DND-41 (cell line): ENCODE measurements at places on chromosomes 6 and 20.

- DNase-seq, result no peak
These were observed 19.4 kb upstream of the MAPK13 start for GRCh38 chr6:36110863-36111262.

GRCh38 chr6:131551902-131552301 is 21.1 kb upstream of the ARG1 start:
- DNase-seq, result no peak

DNA sequence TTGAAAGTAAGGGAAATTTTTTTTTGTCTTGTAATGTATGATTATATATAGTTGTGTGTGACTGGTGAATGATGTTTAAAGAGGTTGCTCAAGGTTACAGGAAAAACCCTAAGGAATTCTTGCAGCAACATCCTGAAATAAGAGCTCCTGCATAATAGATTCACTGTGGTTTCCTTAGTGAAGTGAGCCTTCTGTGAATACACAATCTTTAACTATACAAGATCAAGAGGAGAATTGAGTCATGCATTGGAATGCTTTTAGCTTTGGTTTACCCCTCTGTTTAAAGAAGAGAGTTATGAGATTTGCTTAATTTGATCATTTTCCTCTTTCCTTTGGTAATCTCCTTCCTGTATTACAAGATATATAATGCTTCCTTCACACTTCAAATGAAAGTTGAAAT is 141.6 kb upstream of the EYA4 start:
- DNase-seq, result no peak

DNA sequence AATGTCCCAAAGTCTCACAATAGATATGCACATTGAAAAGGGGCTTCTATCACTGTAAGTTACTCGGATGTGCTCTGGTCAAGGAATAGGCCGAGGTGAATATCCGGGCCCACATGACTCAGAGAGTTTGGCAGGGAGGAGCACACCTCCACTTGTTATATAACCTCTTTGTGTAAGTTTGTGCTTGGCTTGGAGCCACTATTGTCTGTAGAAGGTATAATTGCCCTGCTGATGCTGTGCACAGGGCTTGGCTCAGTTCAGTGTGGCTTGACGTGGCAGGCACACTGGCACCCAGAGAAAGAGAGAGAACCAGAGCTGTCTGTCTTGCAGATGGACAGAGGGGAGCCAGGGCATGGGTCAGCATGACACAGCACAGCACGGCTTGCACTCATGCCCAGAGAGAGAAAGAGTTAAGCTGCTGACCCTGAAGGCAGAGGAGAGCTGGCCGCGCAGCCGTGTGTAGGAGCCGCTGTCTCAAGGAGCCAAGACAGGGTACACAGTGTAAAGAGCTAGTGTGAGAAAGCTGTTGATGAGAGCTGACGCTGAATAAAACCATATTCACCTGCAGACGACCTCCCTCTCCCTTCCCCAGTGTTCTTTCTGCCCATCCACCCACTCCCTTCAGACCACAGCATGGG is 482.5 kb downstream of the C6orf118 start:
- DNase-seq, result no peak

DNA sequence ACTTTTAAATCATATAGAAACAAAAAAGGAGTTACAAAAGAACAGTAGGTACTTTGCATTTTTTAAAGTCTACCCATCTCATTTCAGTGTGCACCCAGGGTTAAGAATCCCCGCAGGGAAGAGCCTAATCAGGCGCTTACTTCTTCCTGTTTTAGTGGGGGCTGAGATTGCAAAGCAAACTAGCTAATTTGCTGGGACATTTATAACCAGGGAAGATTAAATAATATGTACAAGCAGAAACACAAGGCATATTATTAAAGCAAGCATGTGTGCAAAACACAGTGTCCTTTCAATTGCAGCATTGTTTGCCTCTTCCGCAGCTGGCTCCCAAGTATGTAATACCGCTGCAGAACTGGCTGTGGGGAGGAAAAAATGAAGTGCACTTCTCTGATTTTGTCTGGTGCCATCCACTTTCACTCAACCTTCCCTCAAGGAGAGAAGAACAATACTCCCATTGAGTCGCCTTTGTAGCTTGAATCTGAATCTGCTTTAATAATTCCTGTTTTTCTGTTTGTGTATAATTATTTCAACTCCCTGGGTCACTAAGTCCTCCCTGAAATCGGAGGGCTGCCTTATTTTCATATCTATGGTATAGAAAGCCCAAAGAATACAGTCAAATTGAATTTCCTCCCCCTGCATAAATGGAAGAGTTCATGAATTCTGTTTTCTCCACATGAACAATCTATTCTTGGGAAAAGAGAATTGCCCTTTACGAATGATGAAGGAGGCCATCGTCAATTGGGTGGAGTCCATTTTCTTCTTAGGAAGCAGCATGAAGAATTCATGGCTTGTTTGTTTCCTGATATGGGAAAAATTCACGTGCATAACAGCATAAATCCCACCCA is 23.3 kb upstream of the BCAS1 start:
- no peak for DNase-seq

GRCh38 chr6:111759836-111760785 is 113.1 kb downstream of the FYN start:
- no peak for DNase-seq

DNA sequence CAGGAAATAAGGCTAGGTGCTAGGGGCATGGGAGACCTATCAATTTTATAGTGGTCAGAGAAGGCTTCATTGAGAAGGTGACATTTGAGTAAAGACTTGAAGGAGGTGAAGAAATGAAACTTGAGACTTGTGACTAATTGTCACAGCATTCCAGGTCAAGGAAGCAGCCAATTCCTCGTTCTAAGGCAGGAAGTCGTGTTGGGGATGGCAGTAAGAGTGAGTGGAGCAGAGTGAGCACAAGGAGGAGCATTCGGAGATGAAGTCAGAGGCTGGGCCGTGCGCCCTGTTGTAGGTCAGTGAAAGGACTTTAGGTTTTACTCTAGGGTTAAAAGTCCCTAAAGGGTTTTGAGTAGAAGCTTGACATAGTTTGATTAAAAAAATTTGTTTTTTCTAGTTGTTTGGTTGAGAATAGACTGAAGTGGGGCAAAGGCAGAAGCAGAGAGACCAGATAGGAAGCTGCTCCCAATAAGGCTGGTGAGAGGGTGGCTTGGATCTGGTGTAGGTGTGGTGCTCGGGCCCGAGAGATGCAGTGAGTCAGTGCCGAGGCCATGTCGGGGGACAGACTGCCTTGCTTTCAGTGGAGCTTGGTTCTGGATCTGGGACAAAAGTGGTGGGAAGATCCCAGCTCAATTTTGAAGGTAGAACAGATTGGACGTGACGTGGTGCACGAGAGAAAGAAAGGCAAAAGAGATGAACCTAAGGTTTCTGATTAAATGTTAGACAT is 2.6 kb upstream of the RSPH3 start:
- no peak for DNase-seq

- DNase-seq, result no peak
These were observed 68.5 kb downstream of the ELOVL5 start for GRCh38 chr6:53280207-53280606.

DNA sequence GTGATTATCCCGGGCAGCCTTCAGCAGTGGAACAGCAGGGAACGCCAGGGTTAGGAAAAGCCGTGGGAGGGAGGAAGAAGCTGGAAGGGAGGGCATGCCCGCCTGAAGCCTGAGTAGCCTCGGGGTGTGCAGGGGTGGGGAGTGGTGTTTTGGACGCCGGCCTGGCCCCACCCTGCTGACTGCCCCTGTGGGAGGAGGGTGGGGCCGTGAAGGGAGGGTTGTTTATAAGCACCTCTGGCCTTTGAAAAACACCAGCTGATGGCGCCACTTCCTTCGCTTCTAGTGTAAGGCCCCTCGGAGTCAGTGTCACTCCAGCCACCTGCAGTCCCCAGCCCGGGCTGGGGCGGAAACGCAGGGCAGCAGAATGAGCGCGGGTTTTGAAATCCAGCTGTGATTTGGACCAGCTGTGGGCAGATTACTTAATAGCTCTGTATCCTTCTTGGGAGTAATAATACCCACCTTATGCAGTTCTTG is 52.8 kb upstream of the BMP6 start:
- no peak for DNase-seq

- no peak for DNase-seq
These were observed 45.7 kb upstream of the TRAF3IP2 start for GRCh38 chr6:111651185-111652034.

- peak; percentile 64 for DNase-seq
These were observed 13.2 kb downstream of the TMEM74B start for GRCh38 chr20:1171461-1172093.

GRCh38 chr6:24935366-24936152 is at the start of gene RIPOR2:
TSS of gene RIPOR2 (minus strand) at chr6:24935960. CDS start at chr6:24935898, 62 bp downstream.
- peak; percentile 79 for DNase-seq

DNA sequence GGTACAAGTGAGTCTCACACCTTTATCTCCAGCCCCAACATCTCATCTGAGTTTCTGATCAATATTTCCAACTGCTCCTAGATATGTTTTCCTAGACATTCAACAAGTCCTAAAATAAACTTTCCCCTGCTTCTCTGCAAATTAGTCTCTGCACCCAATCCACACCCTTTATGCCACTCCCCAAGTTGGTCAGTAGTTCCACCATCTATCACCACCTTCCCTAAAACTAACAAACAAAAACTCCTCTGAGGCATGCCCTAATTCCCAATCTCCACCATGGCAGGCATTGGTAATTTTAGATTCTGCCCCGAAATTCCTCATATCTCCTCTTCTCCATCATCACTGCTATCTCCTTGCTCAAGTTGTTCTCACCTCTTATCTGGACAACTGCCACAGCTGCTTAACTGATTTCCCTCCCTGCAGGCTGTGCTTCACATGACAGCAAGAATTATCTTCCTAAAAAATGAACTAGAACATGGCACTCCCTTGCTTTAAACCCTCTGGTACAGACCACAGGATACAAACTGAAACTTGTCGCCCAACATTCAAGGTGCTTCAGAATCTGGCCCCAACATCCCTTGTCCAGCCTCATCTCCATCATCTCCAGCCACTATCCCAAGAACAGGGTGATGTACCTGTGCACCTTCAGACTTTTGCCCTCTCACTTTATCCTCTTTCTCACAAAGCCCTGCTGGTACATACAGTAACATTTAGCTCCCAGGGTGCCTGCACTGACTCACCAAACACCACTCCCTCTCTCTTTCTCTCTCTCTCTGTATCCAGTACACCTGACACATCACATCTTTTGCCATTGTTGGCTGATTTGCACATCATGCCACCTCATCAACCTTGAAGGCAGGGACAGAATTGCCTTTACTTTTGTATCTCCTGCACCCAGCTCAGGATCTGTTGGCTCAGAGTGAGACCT is 55.5 kb downstream of the ZHX3 start:
- no peak for DNase-seq

- DNase-seq, result no peak
These were observed 29.7 kb downstream of the VPS52 start for GRCh38 chr6:33241968-33242367.

DNA sequence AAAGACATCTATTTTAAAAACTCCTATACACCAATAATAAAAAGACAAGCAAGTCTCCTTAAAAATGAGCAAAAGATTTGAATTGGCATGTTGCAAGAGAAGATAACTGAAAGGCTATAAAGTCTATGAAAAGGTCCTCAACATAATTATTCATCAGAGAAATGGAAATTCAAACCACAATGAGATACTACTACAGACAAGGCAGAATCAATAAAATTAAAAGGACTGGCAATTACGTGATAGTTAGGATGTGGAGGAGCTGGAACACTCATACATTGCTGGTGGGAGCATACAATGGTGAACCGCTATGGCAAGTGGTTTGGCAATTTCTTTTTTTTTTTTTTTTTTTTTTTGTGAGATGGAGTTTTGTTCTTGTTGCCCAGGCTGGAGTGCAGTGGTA is 43.8 kb upstream of the KIF13A start:
- no peak for DNase-seq

- DNase-seq, result no peak
These were observed 151.8 kb downstream of the VEGFA start for GRCh38 chr6:43921548-43922425.

- no peak for DNase-seq
These were observed 7.3 kb upstream of the BPIFB3 start for GRCh38 chr20:33046412-33046811.

- DNase-seq, result no peak
These were observed 83.0 kb downstream of the SLC22A3 start for GRCh38 chr6:160431226-160431625.

- DNase-seq, result no peak
These were observed 226.2 kb downstream of the EYA4 start for GRCh38 chr6:133467231-133467981.

DNA sequence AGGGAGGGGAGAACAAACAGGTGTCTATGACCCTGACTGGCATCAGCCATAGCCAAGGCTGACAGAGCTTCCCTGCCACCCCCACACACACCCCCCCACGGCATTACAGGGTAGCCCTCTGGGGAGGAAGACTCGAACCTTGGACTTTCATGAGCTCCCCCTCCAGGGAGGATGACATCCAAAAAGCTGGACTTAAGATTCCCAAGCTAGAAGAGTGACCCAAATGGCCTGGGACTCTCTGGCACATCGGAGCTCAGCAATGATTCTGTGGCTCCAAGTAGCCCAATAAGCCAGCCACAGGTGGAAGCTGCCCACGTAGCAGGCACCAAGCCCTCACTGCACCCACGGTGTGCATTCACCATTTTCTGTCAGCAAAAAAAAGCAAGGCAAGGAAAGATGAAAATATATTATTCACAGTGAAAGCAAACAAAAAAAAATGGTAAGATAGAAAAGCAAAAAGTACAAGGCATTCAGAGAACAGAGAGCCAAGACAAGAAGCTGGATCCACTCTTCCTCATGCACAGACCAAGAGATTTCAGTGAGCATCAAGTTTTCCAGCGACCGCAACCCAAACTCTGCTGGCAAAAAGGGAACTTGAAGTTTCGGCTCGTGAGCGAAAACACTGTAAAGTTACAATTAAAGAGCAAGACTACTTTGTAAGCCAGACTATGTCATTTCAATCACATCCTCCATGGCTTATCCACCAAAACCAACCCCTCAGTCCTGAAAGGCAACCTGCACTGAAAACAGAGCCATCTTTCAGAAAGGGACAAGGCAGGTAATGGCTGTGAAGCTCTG is 10.9 kb downstream of the JAG1 start:
- no peak for DNase-seq

- DNase-seq, result peak; percentile 96
These were observed 1.5 kb downstream of the E2F3 start for GRCh38 chr6:20403070-20403765.

DNA sequence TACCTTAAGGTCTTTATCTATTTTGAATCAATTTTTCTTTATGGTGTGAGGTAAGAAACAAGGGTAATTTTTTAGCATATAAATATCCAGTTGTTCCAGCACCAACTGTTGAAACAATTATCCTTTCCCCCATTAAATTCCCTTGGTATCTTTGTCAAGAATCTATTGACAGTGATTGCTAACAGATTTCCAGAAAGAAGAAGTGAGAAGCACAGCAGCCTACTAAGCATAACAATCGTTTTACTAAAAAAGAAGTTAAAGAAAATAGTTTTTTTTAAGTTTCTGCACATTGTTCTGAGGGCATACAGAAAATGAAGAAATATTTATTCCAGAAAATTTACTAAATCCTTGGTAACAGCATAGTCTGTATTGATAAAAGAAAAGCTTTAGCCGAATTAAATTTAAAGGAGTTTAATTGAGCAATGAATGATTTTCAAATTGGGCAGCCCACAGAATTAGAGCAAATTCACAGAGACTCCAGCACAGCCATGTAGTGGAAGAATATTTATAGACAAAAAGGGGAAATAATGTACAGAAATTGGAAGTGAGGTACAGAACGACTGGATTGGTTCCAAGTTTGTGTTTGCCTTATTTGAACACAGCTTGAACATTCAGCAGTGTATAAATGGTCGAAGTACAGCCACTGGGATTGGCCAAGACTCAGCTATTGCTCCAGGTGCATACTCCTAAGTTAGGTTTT is 97.9 kb upstream of the UST start:
- DNase-seq, result no peak

GRCh38 chr20:46488451-46488850 is 24.9 kb downstream of the ZNF334 start:
- DNase-seq, result no peak
